ENCODE measurements at places on chromosomes 6 and 20.

GRCh38 chr6:118101220-118101619 is 194.2 kb downstream of the SLC35F1 start:
- no peak for DNase-seq

DNA sequence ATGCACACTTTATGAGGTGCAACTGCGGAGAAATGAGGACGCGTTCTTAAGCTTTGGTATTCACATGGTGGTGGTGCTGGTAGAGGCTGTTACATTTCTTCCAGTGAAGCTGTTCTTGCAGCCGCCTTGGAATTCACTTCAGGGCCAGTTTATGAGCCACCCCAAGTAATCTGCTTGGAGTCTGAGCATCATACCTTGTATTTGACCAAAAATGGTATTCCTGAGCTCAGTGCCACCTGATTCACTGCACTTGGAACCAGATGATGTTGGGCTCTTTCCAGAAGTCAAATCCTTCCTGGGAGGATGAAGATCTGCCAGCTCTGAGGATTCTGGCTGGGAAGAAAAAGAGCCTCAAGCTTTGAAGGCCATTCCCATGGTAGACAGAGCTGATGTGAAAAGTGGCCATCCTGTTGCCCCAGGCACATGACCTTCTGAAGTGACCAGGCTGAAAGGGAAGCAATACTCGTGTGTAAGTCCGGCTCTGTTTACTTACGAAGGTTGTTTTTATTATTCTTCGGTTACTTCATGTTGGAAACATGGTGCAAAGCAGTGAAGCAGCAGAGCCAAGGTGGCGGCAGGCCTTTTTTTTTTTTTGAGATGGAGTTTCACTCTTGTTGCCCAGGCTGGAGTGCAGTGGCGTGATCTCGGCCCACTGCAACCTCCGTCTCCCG is 7.7 kb downstream of the MANBAL start:
- no peak for DNase-seq

DNA sequence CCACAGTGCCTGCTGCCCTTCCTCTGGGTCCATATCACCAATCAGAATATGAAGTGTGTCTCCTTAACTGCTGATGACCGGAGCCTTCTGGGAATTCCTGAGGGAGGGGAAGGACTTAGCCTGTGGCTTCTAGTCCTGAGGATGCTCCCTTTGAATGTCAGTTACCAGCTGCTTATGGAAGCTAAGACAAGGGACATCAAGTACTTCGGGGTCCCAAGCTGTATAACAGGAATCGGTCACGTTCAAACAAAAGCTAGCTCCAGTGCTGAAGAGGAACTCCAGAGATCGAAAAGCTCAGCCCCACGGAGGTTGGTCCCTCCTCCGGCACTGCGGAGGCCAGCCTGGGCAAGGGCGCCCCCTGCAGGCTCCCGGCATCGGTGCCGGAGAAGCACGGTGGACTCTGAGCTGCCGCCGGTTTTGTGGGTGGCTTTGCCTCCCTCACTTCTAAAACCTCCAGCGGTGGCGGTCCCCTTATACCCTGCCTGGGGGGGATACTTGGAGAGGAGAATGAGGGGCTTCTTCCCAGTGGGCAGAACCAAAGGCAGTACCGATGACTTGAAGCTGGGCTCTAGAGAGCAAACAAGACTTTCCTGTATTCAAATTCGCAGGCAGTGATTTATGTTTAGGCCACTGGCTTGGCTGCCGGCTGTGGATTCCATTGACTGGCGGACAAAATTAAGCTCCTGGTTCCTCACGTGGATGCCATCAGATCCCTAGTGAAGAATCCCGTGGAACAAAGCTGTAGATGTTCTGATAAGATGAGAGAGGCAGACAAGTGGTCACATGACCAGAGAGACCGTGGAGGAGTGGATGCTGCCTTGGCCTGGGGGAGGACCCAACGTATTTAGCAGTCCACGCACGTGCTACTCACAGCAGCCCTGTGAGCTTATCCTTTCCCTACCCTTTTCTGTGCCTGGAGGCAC is 16.2 kb upstream of the UBR2 start:
- DNase-seq: peak; percentile 87

DNA sequence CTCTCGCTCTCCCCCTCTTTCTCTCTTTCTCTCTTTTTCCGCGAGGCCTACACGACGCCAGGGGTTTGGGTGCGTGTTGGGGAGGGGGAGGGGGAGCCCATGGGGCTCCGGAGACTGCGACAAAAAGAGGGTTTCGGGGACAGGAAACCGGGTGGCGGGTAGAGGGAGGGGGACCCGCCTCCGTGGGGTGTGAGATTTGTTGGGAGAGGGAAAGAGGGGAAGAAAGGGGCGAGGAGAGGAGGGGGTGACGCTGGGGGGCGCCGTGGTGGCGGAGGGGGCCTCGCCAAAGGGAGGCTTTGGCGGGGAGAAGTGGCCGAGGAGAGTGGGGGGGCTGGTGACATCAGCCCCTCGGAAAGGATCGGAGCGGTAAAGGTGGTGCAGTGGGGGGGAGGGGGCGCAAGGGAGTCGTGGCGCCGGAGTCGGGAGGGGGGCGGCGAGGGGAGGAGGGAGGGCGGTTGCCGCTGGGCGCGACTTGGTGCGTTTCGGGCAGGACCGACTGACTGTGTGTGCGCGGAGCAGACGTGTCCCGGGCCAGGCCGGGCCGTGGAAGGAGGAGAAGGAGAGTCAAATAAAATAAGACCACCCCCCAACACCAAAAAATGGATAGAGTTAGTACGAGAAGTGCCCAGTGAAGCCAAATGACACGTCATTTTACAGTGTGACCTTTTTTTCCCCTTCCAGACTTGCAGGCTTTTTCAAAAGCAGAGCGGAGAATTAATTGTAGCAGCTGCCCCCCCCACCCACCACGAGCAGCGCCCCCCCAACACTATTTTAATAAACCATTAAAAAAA is 39.8 kb downstream of the GNAS start:
- no peak for DNase-seq

All from stimulated activated CD8-positive, alpha-beta memory T cell treated with anti-CD3 and anti-CD28 coated beads, Interleukin-15, amount 100 ng/mL, for 24 hours (primary cell).